ENCODE measurements at places on chromosomes 7 and 10.
A peak's percentile ranks its signal among the peaks of the same experiment; 100 is the strongest.

GRCh38 chr7:33806298-33807154 is 98.8 kb upstream of the BMPER start:
- no peak for DNase-seq

DNA sequence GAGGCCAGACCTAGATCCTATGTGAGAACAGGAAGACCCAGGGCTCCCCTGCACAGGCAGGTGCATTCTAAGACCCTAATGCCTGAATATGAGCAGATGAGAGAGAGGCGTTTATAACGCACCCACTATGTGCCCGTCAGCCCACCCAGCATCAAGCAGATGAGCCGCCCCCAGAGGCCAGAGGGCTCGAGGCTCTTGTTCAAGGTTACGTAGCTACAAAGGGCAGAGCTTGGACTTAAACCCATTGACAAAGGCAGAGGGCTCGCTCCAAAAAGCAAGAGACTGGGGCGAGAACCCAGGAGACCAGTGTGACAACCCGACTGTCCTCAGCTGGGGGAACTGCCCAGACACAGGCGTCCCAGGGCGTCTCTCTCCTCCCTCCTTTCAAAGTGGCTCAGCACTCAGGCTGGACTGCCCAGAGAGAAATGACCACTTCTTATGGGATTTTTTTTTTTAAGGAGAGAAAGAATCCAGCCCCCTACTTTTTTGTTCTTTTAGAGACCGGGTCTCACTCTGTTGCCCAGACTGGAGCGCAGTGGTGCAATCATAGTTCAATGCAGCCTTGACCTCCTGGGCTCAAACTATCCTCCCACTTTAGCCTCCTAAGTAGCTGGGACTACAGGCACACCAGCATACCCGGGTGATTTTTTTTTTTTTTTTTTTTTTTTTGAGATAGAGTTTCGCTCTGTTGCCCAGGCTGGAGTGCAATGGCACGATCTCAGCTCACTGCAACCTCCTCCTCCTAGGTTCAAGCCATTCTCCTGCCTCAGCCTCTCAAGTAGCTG is 40.1 kb downstream of the TNRC18 start:
- no peak for DNase-seq

DNA sequence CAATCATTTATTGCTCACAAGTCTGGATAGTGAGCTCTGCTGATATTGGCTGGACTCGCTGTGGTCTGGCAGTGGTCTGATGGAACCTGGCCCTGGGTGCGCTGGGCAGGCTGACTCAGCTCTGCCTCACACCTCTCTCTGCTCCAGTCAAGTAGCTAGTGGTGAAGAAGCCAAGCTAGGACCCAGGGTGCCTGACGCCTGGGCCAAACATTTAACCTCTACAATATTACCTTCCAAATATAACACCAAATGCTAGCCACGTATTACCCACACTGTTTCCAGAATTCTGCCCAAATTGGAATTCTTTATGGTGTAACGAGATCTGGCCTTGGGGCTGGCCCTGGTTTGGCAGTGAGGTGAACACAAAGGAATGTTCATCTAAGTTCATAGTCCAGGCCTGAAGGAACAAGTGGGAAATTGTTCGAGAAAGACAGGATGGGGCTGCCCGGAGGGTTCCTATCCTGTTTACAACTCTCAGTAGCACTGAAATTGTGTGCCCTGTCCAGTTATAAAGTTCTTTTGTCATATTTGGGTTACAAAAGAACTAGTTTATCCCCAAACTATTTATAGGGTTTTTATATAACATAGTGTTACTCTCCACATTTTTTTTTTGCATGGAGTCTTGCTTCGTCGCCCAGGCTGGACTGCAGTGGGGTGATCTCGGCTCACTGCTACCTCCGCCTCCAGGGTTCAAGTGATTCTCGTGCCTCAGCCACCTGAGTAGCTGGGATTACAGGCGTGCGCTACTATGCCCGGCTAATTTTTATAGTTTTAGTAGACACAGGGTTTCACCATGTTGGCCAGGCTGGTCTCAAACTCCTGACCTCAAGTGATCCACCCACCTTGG is 16.3 kb downstream of the OR2AE1 start:
- peak; percentile 93 for DNase-seq

GRCh38 chr10:13505052-13505680 is 23.6 kb downstream of the BEND7 start:
- DNase-seq: no peak

- DNase-seq: no peak
These were observed 194.3 kb upstream of the PRKCQ start for GRCh38 chr10:6774406-6774805.

DNA sequence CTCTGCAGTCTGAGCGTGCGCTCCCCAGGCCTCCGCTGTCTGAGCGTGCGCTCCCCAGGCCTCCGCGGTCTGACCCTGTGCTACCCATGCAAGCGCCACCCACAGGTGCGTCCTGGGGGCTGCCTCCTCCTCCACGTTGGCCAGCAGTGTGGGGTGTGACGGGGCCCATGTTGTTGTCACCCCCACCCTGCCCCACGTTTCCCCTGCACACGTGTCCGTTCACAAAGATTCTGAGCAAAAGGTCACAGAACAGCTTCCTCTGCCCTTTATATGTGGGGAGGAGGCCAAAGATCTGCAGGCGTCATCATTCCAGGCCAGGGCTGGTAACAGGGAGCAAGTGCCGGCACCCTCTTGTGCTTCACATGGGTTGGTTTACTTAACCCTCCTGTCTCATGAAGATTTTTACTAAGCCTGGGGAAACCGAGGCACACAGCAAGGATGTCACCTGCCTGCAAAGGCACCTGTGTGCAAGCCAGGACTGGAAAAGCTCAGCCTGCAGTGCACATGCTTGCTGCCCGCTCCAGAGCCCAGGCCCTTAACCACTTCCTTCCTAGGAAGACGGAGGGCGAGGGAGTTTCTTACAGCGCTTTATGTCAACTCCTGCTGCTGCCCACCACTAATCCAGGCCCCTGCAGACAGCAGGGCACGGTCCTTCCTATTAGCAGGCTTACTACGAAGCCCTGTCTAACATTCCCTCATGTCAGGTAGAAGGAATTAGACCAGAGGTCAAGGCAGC is 4.8 kb downstream of the GPR146 start:
- DNase-seq: no peak

Measured in stromal cell of bone marrow (primary cell).